ENCODE measurements at places on chromosomes 2 and 18.

GRCh38 chr18:76255070-76255683 lies 239.9 kb downstream of the ZNF516 start:
- no peak for DNase-seq

GRCh38 chr2:115011721-115012120 lies 569.3 kb downstream of the DPP10 start:
- DNase-seq, result no peak

GRCh38 chr2:191385416-191386160 lies 140.4 kb downstream of the MYO1B start:
- peak; percentile 86 for DNase-seq

DNA sequence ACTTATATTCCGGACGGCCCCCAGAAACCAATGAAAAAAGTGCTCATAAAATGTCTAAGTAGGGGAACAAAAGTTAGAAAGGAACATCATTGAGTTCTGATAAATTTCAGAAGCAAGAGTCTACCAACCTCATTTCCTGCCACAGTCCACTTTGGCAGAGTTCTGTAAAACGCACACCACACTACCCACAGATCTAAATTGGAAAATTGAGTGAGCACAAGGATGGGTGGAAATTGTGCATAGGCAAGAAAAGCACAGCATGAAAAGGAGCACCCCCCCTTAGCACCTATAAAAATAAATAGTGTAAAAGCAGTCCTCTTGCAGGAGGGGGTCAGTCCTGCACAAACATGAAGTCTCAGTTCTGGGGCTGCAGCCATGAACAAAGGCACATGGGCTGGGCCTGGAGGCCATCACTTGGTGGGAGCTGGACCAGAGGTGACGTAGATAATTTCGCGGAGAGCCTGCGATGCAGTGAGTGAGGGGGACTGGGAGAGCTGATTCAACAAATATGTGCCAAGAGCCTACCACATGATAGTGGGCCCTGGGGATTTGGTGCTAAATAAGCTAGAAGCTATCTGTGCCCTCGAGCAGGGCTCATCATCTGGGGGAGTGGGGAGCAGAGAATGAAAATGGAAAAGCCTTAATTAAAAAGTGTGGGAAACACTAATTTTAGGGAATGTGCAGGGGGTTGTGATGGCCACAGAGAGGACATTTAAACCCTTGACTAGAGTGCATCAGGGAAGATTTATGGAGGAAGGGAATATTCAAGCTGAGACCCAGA lies 48.9 kb upstream of the SPP2 start:
- no peak for DNase-seq

GRCh38 chr2:181876614-181877063 lies 14.9 kb upstream of the ITPRID2 start:
- DNase-seq, result peak; percentile 73

DNA sequence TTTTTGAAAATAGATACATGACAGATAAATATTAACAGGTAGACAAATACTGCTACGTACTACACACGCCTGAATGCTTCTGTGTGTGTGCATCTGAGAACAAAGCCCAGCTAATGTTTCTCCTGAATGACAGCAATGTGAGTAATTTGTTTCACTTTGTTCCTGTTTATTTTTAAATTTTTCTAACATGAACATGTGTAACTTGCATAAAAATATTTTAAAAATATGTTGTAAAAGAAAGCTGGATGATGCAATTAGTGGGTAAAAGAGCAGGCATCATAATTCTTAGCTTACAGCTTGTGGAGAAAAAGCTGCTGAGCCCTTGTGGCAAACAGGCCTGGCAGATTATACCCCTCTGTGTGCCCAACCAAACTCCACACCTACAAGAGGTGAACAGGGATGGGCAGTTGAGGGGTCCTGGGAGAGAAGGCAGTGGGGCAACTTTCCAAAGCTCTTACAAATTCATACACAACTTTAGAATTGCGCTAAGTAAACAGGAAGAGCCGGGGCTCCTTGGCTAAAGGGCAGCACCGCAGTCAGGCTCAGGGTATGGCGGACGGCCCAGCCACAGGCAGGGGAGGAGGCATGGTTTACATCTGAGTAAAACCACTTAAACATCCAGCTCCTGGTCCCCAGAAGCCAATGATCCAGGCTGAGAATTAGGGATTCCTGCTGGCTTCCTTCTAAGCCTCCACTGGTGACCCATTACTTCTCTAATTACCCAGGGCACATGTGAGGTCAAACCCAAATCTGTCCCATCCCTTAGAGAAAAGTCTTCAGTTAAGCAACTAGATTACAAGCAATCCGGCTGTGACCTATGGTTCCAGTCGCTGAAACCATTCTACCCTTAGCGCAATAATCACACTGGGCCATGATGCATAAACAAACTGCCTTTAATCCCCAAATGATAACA lies 14.0 kb downstream of the PXDN start:
- no peak for DNase-seq

GRCh38 chr18:9631814-9632496 lies 17.6 kb upstream of the PPP4R1 start:
- no peak for DNase-seq

DNA sequence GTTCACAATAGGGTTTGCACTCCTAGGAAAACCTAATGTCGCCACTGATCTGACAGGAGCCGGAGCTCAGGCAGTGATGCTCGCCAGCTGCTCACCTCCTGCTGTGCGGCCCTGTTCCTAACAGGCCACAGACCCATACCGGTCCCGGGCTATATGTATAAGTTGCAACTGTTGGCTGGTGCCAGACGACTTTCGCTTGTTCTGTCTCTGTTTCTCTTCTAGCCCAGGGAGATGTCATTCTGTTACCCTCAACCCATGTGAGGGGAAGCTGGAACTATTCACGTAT lies 170.3 kb downstream of the BCL2 start:
- no peak for DNase-seq

DNA sequence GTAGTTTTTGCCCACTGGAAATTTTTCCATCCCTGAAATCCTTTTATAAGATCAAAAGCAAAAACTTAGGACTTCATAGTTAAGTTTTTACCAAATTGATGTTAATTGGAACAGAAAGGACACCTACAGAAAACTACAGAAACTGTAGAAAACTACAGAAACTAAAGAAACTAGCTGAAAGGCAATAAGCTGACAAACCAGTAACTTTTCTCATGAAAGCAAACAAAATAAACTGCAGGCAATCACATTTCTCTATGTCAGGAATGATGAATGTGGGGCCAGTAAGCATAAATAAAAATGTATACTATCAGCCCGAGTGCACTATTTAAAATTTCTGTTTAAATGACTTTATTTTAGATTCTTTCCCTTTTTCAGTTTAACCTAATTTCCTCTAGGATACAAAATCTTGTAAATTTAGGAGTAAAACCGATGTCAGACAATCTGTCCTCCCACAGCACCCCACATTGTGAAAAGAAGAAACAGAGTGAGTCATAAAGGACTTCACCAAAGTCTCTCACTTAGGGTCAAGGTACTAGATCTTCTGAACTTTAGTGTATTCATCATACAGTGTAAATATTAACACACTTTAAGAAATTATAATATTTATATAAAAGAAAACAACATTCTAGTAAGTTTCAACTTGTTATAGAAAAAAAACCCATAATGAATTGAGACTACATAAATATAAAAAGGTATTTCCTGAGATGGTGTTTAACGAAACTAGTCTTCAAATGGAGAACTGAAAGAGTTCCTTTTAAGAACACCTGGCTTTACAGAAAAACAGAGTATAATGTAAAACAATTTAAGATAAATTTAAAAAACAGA lies 46.6 kb downstream of the USP40 start:
- peak; percentile 8 for DNase-seq

GRCh38 chr2:173680574-173680973 lies 284.6 kb downstream of the SP3 start:
- DNase-seq, result no peak

DNA sequence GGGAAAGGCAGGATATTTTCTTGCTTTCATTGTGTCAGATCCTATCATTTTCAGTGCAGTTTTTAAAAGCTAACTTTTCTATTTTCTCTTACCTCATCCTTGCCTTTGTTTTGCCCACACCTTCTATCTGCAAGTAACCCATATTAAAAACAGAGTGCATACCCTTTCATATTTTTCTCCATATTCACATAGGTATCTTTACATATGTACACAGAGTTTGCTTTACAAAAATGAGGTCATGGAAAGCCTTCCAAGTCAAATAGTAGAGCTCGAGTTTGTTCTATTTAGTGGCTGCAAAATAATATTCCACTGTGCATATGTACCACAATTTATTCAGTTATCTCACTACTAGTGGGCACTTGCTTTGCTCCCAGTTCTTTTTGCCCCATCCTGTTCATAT lies 3.9 kb upstream of the DHRS9 start:
- no peak for DNase-seq

DNA sequence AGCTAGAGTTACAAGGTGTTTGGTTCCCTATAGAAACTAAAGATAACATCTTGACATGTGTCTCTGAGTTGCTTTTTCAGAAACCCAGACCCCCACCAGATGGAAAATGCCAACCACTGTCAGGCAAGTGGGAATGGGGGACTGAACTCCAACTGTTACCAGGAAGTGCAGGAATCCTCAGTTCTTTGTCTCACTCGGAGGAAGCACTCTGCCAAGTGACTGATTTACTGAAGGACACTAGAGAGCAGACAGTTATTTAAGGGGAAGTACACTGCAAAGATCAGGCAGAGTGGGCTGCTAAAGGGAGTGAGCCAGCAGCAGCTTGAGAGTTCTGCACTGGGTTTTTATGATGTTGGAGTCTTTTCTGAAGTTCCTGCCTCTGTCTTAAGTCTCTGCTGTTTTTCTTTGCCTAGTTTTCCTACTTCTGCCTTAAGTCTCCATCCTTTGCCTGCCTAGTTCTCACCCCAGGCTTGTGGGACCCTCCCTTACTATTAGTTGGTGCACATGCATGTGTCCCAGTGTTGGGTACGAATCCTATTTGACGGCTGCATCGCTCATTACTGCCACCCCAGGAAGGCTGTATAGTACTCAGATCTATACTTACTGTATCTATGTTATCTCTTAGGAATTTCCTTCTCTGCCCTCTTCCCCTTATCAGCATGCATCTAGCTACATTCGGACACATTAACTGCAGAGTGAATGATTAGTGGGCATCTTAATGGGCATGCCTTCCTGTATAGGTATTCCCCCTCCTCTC lies 97.1 kb downstream of the TEX51 start:
- no peak for DNase-seq

GRCh38 chr2:127106991-127107621 lies at the start of gene BIN1:
Gene BIN1 (minus strand): TSS chr2:127107154. CDS start chr2:127106943, 211 bp downstream.
- peak; percentile 83 for DNase-seq

GRCh38 chr2:223668302-223668998 lies 66.3 kb upstream of the SCG2 start:
- no peak for DNase-seq

DNA sequence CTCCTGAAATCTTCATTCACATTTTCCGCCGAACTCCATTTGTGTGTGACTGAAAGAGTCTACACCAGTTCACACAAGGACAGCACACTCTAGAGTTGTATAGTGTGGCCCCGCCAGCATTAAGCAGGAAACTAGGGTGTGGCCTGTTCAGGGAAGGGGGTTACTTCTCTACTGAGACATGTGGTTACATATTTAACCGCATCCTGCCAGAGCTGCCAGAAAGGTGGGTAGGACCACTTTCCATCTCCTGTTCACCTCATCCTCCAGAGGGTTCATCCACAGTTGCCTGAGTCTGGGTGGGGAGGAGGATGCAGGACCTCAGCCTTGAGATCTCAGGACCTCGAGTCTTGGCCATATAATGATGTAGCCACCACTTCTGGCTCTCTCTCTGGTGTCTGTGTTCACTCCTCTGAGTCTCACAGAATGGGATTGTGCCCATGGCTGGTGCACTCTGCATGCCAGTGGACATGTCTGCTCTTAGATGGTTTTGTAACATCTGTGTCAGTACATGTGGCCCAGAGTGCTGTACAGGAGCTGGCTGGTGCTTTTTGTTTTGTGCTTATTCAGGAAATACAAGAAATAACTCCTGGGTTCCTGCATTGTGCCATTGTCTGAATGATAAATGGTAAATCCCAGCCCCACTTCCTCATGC lies 7.7 kb upstream of the SP140L start:
- no peak for DNase-seq

DNA sequence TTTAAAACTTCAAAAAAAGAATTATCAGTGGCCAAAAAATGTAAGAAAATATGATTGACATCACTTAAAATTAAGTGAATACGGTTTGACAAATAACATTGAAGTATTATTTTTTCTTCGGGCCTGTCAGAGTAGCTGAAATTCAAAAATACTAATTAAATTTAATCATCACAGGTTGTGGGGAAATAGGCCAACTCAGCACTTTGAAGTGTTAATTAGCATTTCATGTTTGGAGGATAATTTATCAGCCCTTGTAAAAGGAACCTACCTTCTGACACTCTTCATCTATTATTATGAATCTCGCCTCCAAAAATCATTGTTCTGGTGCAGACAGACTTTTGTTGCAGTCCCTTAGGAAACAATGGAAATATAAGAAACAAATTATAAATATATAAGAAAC lies 17.6 kb upstream of the OR6B3 start:
- DNase-seq, result no peak

GRCh38 chr2:238387332-238387731 lies 39.4 kb upstream of the ASB1 start:
- peak; percentile 81 for DNase-seq

DNA sequence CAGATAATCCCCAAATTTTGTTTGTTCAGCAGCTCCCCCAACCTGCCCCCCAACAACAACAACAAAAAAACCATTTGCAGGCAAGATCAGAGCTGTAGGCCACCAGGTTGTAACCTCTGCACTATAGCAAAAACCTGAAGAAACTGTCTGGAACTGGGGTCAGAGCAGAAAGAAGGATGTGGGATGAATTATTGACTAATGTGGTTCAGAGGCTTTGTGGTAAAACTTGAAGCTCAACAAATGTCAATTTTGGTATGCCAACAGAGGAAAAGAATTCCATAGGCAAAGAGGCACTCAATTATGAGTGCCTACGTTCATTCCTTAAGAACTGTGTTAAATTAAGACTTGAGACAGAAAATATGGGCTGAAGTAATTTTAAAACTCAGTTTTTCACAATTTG lies 255.1 kb downstream of the STK39 start:
- DNase-seq, result no peak

- no peak for DNase-seq
Observed at GRCh38 chr2:179861027-179861415, 391 bp downstream of the ZNF385B start.

- DNase-seq, result peak; percentile 86
Observed at GRCh38 chr2:46569061-46569560, 89.7 kb downstream of the TMEM247 start.

- DNase-seq, result no peak
Observed at GRCh38 chr2:223909001-223909741, 36.0 kb downstream of the WDFY1 start.

GRCh38 chr2:160510617-160511016 lies 17.0 kb upstream of the RBMS1 start:
- DNase-seq, result no peak

GRCh38 chr2:63424329-63425078 lies 163.8 kb downstream of the WDPCP start:
- DNase-seq, result peak; percentile 31

GRCh38 chr2:203824603-203825002 lies 43.0 kb upstream of the CTLA4 start:
- DNase-seq, result peak; percentile 63

GRCh38 chr2:102082571-102083392 lies 59.8 kb upstream of the IL1R1 start:
- peak; percentile 96 for DNase-seq

DNA sequence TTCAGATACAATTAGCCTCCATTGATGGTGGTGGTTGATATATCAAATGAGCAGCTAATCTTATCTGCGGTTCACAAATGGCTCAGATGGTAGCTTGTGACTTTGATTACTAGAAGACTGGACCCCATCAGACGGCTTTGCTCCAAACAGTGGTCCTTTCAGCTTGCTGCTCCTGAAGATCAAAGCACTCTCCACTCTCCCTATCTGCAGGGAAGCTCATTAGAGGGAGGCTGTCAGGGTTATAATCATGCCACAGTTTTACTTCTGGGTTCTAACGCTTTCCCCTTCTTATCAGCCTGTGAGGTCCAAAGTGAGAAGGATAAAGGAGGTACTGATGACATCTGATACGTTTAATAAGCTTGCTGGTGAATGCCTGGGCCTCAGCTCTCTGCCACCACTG lies 247.1 kb upstream of the NT5C1B start:
- no peak for DNase-seq

All from suppressor macrophage treated with lipopolysaccharide for 1 hour (primary cell).